Sciatic nerve (tissue), 2 donors: ENCODE measurements at places on chromosomes 6 and 20. TPM values are rescaled to one million over a fixed set of nuclear protein-coding genes. Genes with fewer than 3 reads are reported as not detected.

DNA sequence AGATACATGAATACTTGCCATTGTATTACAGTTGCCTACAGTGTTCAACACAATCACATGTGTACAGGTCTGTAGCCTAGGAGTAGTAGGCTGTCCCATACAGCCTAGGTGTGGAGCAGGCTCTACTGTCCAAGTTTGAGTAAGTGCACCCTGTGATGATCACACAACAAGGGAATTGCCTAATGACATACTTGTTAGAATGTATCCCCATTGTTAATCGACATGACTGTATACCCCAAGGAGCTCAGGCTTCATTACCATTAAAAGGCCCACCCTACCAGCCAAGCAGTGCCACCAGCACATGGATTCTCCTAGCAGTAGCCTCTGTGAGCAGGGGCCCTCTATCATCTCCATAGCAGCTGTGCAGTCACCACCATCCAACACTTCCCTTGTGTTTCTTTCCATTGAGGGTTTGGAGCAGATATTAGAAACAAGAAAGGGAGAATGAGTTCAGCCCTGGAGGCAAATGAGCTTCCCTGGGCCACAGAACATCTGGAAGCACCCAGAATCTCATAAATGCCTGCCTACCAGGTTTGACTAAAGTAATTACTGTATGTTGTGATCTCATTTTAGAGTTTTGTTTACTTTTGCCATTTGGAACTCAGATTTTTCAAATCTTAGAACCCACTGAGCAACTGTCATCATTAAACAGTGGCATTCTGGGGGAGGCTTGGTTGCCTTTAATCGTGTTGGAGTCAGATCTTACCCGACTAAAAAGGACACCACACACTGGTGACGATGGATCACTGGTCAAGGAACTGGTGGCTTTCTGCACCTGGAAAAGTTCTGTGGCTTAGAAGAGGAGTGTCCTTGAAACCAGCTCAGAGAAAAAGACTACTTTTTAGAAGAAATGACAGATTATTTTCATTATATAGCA lies 104.9 kb downstream of the TULP4 start:
- no peak for DNase-seq

DNA sequence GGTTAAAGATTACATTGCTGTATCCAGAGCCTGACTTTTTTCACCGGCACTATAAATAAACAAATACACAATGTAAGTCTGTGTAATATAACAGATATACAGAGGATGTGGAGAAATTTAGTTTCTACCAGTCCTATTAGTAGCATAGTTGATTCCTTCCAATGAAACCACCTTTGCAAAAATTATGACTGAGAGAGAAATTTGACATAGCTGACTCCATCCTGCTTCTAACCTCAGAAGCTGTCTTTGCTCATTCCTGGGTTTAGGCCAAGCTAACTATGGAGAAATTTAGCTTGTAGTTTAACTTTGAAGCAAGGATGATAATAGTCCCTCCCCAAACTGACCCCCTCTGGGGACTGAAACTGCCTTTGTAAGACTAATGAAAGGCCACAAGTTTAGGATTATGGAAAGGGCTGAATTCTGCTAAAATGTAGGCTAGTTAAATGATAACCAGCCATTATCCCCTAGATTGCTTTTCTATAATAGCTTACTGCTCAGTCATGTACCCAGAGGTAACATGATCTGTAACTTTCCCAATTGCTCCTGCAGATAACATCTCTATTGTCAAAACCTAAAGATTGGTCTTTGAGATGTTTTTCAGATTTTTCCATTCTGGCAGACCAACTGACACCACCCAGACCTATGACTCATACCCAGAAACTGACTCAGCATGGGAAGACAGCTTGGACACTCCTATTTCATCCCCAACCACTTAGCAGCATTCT lies 172.8 kb upstream of the ARG1 start:
- DNase-seq = no peak

- DNase-seq = no peak
Measured at GRCh38 chr6:47853766-47854165, 71.9 kb downstream of the OPN5 start.

PAK5 gene
- 0.18 TPM for total RNA-seq

DNA sequence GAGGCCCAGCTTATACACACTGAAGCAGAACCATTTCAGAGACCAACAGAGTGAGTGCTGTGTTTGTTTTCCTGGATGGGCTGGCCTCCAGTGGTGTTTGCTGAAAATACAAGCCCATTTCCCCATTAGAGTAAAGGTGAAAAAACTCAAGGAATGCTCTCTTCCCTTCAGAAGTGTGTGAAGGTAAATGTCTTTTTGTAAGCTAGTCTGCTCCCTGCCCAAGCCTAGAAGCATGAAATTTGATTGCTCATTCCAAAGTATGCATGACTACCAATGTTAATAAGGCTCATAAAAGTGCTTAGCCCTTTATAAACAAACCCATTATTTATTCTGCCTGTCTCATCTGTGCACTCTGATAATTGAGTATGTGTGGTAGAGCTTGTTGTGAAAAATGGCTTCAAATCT lies 59.1 kb downstream of the ADGRF1 start:
- no peak for DNase-seq

GRCh38 chr20:49587111-49587570 lies 19.2 kb upstream of the PTGIS start:
- DNase-seq = no peak

SLC44A4 gene
- 2.1 TPM for total RNA-seq

- no peak for DNase-seq
Measured at GRCh38 chr20:1926237-1926636, 31.0 kb downstream of the SIRPA start.
